ENCODE measurements at places on chromosomes 1 and 21. TPM values are rescaled to one million over a fixed set of nuclear protein-coding genes. Genes with fewer than 3 reads are reported as not detected.

DNA sequence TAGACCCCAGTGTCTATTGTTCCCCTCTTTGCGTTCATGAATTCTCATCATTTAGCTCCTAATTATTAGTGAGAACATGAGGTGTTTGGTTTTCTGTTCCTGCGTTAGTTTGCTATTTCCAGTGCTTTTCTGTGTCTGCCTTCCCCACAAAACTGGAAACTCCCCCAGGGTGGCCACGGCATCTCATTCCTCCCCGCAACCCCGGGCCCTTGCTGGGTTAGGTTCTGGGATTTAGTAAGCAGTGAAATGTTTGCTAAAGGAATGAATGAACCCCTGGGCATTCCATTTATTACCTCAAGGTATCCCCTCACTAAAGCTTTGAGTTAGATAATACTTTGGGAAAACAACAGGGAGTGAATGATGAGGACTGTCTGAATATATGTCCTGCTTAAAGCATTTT, 142.9 kb downstream of the GLUL start:
- DNase-seq, result no peak

Gene KRTAP19-3
- total RNA-seq, result not detected

Gene GUCA2B
- not detected for total RNA-seq

Gene IVL
- not detected for total RNA-seq

Gene RPF1
- total RNA-seq, result 68.2 TPM

All from SK-MEL-5 (cell line).